D721Med (cell line): ENCODE measurements at places on chromosomes 4 and X.

DNA sequence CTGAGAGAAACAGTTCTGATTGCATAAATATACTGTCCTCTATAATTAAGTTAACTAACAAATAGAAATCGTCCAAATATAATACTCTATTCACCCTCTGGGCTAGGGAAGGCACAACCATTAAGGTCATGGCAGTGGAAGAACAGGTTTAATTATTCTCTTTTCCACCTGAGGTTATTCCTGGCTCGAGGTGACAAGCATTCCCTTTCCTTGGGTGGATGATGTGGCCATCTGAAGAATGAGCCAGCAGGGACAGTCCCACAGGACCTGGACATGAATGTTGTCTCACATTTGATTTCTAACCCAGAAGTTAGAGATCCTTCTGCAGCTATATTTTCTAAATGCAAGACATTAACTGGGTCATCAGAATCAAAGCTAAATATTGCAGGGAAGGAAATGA lies 5.5 kb downstream of the IBSP start:
- no peak for DNase-seq

- no peak for DNase-seq
Observed at GRCh38 chr4:15493411-15493810, 23.7 kb downstream of the CC2D2A start.

- no peak for DNase-seq
Observed at GRCh38 chr4:77877771-77878565, 15.3 kb downstream of the MRPL1 start.

GRCh38 chrX:79366873-79367749 lies at the start of gene ITM2A:
Gene ITM2A, minus strand, starts transcription at chrX:79367334. Its CDS starts 119 bp downstream, at chrX:79367215.
- no peak for DNase-seq

GRCh38 chr4:168678751-168679366 lies 182.0 kb downstream of the PALLD start:
- DNase-seq = no peak

- DNase-seq = no peak
Observed at GRCh38 chr4:114277690-114278089, 298.2 kb upstream of the ARSJ start.

DNA sequence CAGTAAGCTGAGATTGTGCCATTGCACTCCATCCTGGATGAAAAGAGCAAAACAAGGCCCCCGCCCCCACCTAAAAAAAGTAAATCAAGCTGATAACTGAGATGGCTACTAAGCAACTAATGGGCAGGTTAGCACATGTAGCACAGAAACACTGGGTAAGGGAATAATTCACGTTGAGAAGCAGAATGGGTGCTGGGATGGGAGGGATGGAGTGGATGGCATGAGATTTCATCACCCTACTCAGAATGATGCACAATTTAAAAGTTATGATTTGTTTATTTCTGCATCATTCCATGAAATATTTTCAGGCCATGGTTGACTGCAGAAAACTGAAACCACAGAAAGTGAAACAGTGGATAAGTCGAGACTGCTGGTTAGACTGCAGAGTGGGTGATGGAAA lies 224.0 kb downstream of the ARAP2 start:
- no peak for DNase-seq

DNA sequence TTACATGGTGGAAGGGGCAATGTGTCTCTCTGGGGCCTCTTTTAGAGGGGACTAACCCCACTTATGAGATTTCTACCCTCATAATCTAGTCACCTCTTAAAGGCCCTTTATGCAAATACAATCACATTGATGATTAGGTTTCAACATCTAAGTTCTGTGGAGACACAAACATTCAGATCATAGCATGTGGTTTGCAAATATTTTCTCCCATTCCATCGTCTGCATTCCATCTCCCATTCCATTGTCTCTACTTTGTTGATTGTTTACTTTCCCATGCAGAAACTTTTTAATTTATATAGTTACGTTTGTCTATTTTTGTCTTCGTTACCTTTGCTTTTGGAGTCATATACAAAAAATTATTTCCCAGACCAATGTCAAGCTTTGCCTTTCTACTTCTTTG lies 927.5 kb upstream of the INTU start:
- DNase-seq = no peak

DNA sequence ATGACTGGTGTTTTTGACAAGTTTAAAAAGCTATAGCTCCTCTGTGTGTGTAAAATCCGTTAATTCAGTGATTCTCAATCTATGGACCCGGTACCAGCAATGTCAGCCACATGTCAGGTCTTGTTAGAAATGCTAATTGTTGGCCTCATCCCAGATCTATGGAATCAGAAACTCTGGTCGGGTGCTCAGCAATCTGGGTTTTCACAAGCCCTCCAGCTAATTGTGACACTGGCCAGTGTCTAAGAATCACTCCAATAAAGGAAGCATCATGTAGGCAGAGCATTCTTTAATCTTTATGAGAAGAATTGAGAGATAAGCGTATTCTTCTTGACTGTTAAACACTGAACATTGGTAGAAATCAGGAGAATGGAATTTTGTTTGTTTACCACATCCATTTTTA lies 1498.2 kb upstream of the TENM3 start:
- no peak for DNase-seq

DNA sequence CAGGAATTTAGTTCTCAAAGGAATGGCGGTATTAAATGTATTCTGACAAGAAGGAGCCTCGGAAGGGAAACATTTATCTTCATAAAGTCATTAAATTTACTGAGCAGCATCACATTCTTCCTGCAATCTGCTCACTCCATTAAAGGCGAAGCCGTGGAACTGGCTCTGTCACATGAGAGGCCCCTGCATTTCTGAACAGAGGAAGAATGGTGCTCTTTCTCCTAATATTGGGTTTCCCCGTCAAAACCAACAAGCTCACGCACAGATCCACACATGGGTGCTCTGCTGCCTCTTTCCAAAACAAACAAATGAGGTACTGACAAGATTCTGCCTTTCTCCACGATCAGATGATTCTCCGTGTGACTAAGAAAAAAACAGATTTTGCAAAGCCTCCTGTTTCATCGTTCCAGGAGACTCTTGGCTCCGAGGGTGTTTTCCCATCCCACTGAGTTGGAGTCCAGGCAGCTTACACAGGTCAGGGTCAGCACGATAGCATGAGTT lies 191.2 kb downstream of the IDS start:
- no peak for DNase-seq

GRCh38 chr4:2574863-2575262 lies 38.4 kb downstream of the FAM193A start:
- no peak for DNase-seq

- no peak for DNase-seq
Observed at GRCh38 chr4:150209140-150209829, 131.0 kb downstream of the DCLK2 start.

- no peak for DNase-seq
Observed at GRCh38 chrX:87895421-87895820, 377.8 kb downstream of the KLHL4 start.
